ENCODE measurements at places on chromosomes 7 and 10. TPM values are rescaled to one million over a fixed set of nuclear protein-coding genes. Genes with fewer than 3 reads are reported as not detected.

- no peak for DNase-seq
These were observed 9.4 kb downstream of the ING3 start for GRCh38 chr7:120959929-120960484.

DNA sequence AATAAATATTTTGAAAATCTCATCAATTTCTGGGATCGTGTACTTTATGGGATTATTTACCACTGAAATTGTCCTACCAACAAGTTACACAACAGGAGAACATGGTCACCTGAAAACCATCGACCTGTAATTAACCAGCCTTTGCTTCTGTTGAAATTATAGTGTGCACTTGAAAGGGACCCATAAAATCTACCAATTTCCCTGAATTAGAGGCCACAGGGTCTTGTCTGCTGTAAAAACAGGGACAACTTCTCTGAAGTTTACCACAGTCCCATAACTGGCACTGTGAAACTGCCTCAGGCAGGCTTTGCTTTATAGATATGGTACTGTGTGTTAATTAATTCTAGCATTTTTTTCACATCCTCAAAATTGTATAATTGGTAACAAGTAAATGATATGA lies 37.7 kb downstream of the RAB19 start:
- no peak for DNase-seq

DNA sequence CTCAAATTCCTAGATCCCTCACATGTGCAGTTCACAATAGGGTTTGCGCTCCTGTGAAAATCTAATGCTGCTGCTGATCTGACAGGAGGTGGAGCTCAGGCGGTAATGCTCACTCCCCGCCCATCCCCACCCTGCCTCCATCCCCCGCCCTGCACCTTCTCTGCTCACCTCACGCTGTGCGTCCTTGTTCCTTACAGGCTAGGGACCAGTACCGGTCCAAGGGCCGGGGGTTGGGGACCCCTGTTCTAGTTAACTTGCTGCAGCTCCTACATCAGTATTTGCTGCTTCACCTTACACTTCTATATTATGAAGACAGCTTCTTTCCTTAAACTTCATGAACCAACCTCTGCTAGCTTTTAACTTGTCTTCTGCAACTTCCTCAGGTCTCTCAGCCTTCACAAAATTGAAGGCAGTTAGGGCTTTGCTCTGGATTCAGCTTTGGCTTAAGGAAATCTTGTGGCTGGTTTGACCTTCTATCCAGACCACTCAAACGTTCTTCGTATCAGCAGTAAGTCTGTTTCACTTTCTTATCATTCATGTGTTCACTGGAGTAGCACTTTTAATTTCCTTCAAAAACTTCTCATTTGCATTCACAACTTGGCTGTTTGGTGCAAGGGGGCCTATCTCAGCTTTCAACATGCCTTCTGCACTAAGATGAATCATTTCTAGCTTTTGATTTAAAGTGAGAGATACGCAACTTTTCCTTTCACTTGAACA lies 1.7 kb upstream of the TNKS2 start:
- no peak for DNase-seq

DNA sequence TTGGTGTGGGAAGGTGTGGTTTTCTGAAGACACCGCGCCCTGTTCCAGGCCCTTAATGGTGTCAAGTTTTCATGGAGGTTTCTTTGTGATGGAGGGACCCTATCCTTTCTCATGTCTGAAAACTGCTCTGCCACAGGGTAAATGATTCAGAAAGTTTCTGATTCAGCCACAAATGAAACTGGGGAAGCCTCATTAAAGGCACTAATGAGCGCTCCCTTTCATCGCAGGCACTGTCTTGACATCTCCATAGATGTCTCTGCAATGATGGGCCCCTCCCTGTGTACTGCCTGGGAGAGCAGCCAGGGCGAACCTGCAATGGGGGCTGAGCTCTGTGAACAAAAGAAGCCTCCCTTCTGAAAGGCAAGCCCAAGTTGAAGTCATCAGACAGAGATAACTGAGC lies 355.3 kb downstream of the PRPF18 start:
- DNase-seq, result no peak

DNA sequence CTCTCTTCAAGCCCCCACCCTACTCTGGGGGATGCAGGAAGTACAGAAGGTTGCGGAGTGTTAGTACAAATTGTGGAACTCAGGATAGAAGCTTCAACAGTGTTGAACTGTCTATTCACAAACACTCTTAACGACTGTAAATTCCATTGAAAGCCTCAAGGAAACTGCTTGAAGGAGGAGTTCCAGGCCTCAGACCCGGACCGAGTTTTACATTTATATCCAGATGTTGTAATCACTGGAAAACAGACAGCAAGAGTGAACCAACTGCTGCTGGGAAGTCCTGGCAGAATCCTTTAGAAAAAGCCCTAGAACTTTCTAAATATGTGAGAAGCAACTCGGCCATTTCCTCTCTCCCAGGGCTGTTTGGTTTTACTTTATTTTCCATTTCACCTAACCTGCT lies 84.1 kb upstream of the LRRC18 start:
- DNase-seq, result no peak

- peak; percentile 74 for DNase-seq
These were observed 188.6 kb downstream of the RPS24 start for GRCh38 chr10:78222096-78222790.

DNA sequence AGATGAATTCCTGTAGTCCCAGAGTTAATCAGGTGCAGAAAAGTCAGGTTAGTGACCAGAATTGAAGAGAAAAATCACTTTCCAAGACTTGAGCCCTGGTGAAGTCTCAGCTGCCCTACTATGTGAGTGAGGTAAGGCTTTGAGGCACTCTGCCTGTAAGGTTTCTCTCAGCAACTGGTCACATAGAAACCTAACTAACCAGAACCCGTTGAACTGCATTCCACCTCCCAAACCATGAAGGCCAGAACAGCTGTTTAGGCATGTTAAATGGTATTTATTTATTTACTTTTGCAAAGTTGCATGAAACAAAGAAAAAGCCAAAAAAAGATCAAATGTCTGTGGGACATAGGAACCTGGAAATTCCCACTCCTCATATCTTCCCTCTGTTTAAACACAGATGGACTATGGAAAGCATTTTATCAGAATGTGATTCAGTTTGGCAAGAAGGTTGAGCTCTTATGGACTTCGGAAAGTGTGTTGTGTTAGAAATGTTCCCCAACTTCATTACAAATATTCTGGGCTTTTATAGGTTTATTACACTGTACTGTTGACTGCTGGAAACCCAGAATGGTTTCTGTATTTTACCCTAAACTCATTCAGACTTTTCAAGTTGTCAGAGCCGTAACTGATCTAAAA lies 12.8 kb upstream of the GPR85 start:
- DNase-seq, result no peak

The OR9A2 gene
- total RNA-seq, result not detected

The THSD7A gene
- 6.6 TPM for total RNA-seq

The HMX2 gene
- not detected for total RNA-seq

The GRID2IP gene
- not detected for total RNA-seq
